ENCODE measurements at places on chromosomes 7 and 10.

DNA sequence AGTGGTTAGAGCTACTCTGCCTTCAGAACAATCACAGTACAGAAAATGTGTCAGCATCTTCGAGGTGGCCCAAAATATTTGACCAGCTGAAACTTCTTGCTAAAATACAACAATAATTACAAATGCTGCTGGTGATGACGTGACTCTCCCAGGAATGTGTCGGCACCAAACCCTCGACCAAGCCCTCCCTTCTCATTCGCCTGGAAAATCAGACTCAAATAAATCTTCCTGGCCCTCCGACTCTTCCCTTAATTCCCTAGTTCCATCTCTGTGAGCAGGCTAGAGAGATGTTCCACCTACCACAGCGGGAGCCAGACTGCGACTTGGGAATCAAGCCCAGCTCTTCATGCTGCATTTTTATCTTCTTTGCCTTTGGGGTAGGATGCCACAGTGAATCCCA lies 4.1 kb downstream of the PRSS2 start:
- no peak for DNase-seq

DNA sequence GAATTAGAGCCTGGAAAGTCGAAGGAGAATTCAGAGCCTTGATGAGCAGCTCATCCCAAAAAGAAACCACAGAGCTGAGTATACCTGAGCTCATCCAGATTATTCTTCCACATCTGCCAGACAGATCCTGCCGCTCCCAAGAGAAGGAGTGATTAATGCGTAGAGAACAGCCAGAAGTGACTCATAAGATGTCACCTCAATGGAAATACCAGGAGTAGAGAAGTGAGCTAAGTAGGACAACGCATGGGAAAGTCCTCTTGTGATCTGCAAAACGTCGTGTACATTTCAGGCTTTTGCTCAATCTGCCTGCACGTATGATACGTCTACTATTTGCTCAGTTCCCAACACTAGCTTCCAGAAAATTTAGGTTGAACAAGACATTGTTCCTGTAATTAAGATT lies 230.5 kb upstream of the AUTS2 start:
- DNase-seq, result no peak

GRCh38 chr10:74995806-74996205 lies 115.7 kb upstream of the SAMD8 start:
- no peak for DNase-seq

DNA sequence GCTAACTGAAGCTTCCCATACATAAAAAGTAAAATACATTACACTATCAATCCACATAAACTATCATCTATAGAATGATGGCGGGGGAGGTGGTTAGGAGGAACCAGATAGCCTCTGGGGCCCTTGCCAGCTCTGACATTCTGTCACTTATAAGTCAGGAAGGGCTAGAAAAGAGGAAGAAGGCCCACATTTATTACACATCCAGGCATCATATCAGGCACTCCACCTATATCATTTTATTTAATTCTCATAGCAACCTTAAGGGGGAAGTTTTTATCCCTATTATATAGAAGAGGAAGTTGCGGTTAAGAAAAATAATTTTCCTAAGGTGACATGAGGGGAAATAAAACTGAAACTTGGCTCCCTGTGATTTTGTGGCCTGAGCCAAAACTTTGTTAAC lies 29.9 kb downstream of the HEPACAM2 start:
- no peak for DNase-seq

DNA sequence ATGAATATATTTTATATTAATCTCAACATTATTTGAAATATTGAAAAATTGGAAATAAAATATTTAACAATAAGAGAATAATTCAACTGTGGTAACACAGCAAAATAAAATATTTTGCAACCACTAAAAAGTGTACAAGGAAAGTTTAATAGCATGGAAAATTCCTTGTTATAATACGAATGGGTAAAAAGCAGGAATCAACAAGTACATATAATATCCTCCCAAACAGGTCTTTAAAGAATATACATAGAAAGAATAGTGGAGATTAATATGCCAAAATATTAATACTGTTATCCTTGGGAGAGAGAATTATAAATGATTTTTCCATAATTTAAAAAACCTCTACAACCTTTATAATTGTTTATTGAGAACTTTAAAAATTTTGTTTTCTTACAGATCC lies 1.0 kb downstream of the DNAJC12 start:
- DNase-seq, result no peak

GRCh38 chr7:141053626-141054025 lies 20.2 kb upstream of the TMEM178B start:
- no peak for DNase-seq

GRCh38 chr10:94002156-94002555 lies 8.4 kb downstream of the PLCE1 start:
- no peak for DNase-seq

DNA sequence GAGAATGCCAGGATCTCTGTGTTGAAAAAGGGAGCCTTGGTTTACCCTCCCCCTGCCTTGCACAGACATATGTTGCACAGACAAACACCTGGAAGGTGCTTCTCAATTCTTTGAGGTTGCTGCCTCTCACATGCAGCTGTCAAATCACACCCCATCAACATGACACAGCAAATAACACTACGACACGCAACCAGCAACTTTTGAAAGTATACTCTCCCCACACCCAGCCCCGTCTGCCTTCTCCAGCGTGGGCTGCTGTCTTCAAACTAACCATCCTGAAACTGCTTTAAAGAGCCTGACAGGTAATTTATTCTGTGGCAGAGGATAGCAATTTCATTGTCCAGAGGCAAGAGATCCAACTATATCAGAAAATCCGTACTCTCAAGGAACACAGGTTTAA lies 136.1 kb downstream of the PLXNA4 start:
- no peak for DNase-seq

DNA sequence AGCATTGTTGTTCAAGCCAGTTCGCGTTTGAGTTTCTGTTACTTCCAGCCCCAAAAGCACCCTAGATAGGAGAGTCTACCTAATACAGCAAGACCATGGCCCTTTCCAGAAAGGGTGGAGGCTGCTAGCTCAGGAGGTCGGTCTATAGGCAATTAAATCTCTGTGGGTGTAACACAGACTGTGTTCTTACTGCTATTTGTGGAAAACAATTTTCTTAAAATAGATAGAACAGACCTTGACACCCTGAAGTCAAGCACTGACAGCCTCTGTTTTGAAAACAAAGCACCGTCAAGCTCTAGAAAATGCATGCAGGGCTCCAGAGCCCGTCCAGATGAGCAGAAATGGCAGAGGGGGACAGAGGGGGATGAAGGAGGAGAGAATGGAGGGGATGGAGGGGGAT lies 156.6 kb downstream of the PRKAG2 start:
- DNase-seq, result no peak

DNA sequence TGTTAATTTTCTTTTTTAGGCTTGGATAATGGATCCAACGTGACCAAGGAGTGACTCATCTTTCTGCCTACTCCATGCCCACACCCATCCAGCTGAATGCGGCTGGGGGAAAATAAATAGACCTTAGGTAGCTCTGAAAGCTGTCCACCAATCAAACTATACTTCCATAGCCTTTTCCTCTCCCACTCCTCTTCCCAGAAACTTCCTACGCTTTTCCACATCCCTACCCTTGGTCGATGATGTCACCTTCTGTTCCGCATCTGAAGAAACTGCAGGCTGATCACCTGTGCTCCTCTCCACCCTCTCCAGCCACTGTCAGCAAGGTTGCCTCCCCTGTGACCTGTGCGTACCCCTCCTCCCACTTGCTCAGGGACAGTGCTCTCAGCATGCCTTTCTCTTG lies 359.8 kb upstream of the KLF6 start:
- DNase-seq, result no peak
